ENCODE measurements at places on chromosomes 2 and 18.

DNA sequence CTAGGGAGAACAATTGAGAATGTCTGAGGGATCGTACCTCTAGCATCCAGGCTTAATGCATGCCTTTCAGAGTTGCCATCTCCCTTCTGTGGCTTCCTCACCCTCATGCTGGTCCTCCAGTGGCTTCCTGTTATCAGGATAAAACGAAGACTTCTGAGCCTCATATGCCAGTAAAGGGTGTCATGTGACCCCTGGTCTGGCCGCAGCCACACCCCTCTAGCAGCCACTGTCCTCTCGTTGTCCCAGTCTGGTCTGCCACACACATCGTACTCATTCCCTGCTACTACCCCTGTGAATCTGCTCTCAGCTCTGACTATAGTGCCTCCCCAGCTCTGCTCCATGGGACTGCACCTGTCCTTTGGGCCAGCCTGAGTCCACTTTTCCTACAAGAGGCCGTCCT is 62.6 kb upstream of the TMEM177 start:
- no peak for DNase-seq

DNA sequence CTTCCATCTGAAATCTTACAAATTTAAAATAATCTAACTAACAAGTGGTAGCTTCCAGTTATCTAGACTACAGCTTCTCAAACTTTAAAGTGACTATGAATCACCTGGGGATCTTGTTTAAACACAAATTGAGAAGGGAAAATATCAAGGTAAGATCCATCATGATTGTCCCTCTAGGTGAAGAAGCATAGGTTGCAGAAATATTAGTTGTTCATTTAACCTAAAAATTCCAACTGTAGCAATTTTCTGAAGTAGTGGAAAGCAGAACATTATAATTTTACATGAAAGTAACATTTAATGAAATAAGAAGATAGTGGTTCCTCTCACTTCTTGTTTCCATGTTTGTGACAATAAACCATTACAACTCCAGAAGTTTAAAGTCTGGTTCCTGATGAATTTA is 17.3 kb downstream of the GALNT3 start:
- DNase-seq: no peak

DNA sequence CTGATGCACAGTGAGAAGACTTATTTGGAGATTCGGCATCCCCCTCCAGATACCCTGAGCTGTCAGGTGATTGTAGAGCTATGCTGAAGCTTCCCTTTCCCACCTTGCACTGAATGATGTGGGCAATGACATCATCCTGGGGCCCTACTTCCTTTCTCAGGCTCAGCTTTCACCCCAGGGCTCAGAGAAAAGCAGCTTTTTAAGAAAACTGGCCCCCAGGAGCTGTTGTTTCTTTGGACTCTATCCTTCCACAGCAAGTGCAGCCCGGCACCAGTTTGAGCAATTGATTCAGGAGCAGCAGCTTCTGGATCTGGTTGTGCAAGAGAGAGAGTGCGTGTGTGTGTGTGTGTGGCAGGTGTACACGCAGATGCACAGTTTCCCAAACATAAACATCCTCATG is 251.3 kb downstream of the ANAPC1 start:
- no peak for DNase-seq

- no peak for DNase-seq
Observed at GRCh38 chr18:60873708-60874107, 459.5 kb upstream of the CDH20 start.

- no peak for DNase-seq
Observed at GRCh38 chr18:32920796-32921787, 148.3 kb upstream of the KLHL14 start.

- DNase-seq: peak; percentile 12
Observed at GRCh38 chr2:127658641-127659407, 12.9 kb downstream of the GPR17 start.

GRCh38 chr2:120791962-120792297 is 56.3 kb downstream of the GLI2 start:
- no peak for DNase-seq

Measured in femur (tissue), 1 donor.